ENCODE measurements at places on chromosomes 13 and 19.

- no peak for DNase-seq
These were observed 38.6 kb downstream of the SCEL start for GRCh38 chr13:77574096-77574495.

- no peak for DNase-seq
These were observed 539.9 kb downstream of the OLFM4 start for GRCh38 chr13:53568491-53568890.

DNA sequence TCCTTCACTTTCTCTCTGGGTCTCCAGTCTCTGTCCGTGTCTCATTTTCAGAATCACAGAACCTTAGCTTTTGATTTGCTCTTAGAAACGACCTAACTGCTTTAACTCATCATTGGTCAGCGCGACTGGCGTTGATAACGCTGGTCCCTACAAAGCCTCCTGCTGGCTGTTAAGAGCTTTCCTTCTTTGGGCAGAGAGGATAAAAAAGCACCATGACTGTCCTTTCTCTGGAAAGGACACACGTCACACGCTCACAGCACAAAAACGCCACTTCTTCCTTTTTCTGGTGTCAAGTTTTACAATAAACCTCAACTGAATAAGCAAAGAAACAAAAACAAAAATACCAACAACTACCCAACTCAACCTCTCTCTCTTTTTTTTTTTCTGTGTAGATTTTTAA lies 1.7 kb upstream of the KLK12 start:
- no peak for DNase-seq

DNA sequence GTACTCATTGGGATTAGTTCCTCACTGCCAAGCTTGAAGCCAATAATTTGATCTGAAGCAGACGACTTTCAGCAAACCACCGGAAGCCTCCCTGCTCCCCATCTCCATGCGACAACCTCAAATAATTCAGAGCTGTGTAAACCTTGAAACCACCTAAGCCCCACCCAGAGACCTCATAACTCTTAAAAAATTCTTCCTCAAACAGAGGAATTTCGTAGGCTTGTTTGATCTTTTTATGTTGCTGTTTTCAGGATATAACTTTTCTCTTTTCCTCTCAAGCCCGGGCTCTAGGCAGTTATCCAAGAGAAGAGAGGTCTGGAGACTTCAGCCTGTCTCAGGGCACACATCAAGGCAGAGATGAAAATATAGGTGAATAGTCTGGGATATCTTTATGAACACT lies 311.6 kb downstream of the KCNRG start:
- DNase-seq = no peak

Data from stimulated activated CD4-positive, alpha-beta T cell treated with anti-CD3 and anti-CD28 coated beads, Interleukin-4, amount 100 ng/mL, for 48 hours (primary cell).